ENCODE measurements at places on chromosomes 3 and 15.

GRCh38 chr3:58723173-58723572 lies 56.6 kb upstream of the FAM3D start:
- no peak for DNase-seq

DNA sequence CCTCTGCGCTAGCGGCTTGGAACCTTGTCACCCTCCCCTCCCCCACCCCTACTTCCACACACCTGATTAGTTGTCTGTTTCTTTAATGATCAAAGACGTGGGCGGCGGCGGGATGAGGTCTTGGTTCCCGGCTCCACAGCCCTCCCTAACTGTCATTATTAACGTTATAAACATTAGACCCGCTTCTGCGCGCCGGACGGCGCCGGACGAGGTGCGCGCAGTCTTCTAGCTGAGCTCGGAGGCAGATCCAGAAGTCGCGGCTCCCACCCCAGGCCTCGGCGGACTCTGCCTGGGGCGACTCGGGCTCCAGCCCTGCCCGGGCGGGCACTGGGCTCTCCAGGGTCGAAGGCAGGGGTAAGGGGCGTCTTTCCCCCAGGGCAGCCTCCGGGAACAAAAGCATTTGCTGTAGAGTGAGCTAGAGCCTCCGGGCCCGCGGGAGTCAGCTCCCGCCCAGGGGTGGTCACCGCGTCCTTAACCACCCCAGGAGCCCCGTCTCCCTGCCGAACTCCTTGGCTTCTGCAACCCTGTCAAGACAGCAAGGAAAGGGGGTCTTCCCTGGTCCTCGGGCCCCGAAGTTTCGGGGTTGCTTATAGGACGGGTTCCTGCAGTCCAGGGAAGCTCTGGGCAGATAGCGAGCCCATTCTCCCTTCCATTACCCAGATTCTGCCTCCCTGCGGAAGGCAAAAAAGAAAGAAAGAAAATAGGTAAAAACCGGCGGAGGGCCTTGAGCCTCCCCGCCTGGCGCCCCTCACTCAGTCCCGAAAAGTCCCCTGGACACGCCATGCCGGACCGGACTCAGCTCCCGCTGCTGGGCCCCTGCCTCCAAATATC lies 2.2 kb upstream of the ISLR2 start:
- DNase-seq, result no peak

- DNase-seq, result no peak
Measured at GRCh38 chr3:11844891-11845290, 1.8 kb downstream of the TAMM41 start.

DNA sequence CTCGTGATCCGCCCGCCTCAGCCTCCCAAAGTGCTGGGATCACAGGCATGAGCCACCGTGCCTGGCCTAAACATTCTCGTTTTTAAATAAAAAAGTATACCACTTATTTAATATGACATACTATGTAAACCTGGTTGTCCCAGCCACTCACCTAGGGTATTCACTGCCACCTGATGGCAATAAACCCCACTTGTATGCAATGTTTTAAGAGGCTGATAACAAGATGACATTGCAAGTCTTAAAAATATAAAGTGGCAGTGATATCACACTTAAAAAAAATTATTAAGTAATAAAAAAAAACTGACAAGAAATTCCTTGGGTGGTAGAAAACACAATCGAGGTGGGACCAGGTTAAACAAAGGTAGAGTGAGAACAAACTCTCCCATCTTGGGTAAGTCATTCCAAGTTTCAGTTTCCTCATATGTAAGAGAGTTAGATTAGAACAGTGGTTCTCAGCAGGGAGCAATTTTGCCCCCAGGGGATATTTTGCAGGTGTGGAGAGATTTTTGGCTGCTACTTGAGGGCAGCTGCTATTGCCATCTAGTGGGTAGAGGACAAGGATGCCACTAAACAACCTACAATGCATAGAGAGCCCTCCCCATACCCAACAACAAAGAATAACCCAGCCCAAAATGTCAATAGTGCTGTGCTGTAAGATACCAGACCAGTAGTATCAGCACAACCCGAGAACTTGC lies 14.5 kb downstream of the ARF4 start:
- DNase-seq, result peak; percentile 11

DNA sequence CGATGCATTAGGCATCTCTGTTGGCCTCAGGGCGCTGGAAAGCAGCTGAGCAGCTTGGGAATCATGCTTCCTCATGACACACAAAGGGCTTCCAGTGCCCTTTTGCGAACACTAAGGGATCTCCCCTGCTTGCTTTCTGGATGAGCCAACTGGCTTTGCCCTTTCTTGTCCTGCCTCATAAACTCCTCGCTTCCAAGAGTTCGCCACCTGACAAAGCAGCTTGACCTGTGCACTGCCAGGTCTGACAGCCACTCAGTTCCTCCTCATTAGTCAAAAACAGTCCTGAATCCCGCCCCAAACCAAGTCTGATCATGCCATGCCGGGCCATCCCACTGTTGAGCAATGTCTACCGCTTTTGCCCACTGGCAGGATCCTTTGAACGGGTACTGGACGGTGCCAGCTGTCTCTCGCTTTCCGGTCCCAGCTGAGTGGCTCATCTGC lies 265.4 kb upstream of the LYSMD4 start:
- no peak for DNase-seq

DNA sequence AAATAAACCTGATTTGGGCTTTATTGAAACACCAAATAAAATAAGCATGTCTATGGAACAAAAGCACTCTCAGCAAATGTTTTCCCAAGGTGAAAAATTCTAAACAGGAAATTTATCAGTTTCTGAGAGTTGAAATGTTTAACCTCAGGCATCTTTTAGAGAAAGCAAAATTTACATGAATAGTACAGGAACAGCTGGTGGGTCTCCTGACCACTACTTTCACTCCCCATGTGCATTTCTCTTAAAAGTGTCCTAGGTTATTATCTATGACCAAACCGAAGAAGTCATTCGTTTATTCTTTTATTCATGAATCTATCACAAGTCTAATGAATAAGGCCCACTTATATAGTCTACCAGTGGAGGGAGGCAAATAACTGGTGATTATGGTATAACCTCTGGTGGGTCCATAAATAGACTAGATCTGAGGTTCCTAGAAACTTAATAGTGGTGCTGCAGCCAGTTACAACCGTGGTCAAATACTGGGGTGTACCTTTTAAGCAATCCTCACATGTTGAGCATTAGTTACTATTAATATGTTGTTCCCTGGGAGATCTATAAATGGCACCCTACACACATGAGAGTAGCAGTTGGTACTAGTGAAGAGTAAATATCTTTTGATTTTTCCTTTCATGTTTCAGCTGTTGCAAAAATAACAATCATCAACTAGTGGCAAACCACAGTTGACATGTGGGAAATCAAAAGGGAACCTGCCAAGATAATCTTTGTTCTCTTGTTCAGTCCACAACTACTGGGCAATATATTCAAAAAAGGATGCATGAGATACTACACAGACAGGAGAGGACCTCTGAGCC lies 169.3 kb upstream of the STAC start:
- no peak for DNase-seq

GRCh38 chr15:61309617-61310016 lies 80.5 kb upstream of the RORA start:
- no peak for DNase-seq

DNA sequence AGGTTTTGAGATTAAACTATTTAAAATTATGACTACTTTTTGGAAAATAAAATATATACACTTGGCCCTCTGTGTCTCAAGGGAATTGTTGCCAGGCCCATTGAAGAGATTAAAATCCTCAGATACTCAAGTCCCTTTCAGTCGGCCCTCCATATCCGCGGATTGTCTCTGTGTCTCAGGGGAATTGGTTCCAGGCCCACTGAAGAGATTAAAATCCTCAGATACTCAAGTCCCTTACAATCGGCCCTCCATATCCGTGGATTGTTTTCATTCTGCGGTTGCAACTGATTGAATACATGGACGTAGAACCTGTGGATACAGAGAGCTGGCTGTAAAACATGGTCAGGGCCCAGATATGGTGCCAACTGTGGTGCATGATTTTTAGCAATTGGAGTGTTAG lies 15.7 kb upstream of the LRCH3 start:
- DNase-seq, result no peak

GRCh38 chr3:113284453-113285050 lies 73.2 kb downstream of the BOC start:
- no peak for DNase-seq

DNA sequence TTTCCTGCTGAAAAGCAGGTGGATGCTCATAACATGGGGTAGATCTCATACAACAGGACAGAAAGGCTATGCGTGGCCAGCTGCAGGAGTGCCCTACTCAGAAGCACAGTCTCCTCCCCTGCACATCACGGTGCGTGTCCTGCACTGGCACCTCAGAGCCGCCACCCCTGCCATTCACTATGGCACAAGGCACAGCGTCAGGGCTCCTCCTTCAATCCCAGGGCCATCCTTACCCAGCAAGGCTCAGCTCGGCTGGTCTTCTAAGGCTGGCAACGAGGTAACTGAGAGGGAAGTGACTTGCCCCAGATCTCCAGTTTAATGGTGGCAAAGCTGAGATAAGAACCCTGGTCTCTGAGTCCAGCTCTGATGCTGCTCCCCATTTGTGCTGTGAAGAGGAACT lies 97.1 kb downstream of the CPN2 start:
- DNase-seq, result no peak
